ENCODE measurements at places on chromosomes 13 and 19. TPM values are rescaled to one million over a fixed set of nuclear protein-coding genes. Genes with fewer than 3 reads are reported as not detected.
A peak's percentile ranks its signal among the peaks of the same experiment; 100 is the strongest.

LILRB3 gene
- total RNA-seq = 0.72 TPM

ZSCAN4 gene
- total RNA-seq = not detected

IGSF23 gene
- total RNA-seq = not detected

HOMER3 gene
- 14.1 TPM for total RNA-seq

PKN1 gene
- 10.5 TPM for total RNA-seq

PLEKHF1 gene
- total RNA-seq = 4.4 TPM

AZU1 gene
- not detected for total RNA-seq

C2CD4C gene
- total RNA-seq = 0.16 TPM

SYDE1 gene
- total RNA-seq = 2.4 TPM

EFNA2 gene
- total RNA-seq = 0.40 TPM

ZNF675 gene
- 10.6 TPM for total RNA-seq

NPAS1 gene
- total RNA-seq = 0.52 TPM

HSPB6 gene
- 2.6 TPM for total RNA-seq

VSTM2B gene
- not detected for total RNA-seq

APOC4 gene
- not detected for total RNA-seq

VPS36 gene
- 39.1 TPM for total RNA-seq

ANKRD27 gene
- 22.3 TPM for total RNA-seq

RLN3 gene
- not detected for total RNA-seq

- no peak for ATAC-seq
Observed at GRCh38 chr19:13881692-13882418, 4.9 kb downstream of the NANOS3 start.

DNA sequence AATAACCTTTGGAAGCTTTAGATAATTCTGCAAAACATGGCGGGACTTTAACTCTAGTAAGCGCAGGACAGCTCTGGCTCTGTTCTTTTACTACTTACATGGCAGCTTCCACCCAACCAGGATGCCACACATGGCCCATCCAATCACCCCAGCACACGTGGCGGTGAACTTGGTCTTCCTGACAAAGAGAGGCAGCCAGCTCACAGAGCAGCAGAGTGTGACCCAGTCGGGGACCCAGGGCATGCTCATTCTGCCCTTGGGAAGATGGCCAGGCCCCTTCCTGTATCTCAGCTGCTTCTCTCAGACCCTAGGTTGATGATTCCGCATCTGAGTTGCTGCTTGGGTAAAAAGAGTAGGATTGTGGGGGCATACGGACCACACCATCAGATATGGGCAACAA, 172.1 kb downstream of the USP12 start:
- no peak for ATAC-seq

- ATAC-seq = peak; percentile 31
Observed at GRCh38 chr19:29940971-29941585, 961 bp upstream of the URI1 start.

DNA sequence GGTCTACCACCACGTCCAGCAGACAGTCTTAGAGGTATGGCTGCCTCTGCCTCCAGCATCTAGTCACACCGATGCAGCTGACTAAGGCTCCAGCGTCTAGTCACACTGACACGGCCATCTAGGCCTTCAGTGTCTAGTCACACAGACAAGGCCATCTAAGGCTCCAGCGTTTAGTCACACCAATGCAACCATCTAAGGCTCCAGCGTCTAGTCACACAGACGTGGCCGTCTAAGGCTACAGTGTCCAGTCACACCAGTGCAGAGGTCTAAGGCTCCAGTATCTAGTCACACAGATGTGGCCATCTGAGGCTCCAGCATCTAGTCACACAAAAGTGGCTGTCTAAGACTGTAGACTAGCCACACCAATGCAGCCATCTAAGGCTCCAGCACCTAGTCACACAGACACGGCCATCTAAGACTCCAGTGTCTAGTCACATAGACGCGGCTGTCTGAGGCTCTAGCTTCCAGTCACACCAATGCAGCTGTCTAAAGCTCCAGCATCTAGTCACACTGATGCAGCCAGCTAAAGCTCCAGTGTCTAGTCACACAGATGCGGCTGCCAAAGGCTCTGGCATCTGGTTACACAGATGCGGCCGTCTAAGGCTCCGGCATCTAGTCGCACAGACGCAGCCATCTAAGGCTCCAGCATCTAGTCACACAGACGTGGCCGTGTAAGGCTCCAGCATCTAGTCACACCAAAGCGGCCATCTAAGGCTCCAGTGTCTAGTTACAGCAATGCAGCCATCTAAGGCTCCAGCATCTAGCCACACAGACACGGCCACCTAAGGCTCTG, 55.1 kb downstream of the KLF2 start:
- no peak for ATAC-seq

DNA sequence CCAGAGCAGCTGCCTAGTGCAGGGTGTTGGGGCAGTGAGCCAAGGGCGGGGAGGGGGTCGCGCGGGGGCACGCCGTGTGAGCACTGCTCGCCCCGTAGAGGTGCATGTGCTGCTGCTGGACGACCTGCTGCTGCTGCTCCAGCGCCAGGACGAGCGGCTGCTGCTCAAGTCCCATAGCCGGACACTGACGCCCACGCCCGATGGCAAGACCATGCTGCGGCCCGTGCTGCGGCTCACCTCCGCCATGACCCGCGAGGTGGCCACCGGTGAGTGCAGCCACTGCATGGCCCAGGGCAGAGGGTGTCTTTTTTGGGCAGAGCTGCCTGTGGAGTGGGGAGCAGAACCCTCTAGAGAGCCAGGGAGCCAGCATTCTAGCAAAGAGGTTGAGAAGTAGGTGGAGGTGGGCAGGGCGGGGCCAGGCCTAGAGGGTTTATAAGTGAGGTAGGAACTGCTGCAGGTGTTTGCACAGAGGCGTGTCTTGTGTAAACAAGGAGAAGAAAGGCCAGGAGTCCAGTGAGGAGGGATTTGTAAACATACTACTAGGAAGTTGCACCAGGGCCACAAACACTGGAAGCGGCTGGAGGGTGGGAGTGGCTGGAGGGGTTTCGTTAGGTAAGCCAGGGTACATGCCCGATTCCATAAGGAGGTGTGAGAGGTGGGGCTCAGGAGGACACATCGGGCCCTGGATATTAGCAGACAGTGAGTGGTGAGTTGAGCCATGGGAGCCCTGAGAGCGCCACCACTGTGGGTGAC, 21.3 kb downstream of the ARHGEF1 start:
- peak; percentile 46 for ATAC-seq

DNA sequence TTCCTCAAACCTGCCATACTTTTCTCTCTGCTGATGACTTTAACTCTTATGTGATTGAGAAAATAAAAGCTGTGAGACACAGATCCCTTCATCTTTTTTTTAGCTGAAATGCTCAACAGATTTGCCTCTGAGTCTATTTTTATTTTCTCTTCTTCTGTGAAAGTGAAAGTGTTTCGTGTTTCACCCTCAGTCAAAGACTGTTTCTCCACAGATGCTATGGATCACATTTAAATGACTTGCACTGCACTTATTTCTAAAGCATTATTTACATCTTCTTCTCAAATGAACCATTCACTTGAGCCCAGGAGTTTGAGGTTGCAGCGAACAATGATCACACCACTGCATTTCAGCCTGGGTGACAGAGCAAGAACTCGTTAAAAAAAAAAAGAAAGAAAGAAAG, 890.1 kb upstream of the PCDH20 start:
- ATAC-seq = no peak

DNA sequence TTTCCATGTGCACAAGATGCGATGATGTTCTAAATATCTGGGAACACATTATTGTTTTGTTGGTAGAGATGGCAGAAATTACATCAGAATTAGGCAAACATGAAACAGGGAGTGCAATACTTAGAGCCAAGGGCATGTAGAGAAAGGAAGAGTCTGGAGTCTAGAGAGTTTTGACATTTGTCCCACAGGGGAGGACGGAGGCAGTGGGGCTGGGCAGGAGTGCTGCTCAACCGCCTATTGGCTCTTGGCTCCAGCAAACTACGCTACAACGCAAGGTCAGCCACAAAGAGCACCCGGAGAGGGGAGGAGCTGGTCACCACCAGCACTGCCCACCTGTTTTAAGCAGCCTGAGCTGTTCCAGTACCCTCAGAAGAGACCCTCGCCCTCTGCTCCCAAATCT, 108.3 kb downstream of the ABCC4 start:
- ATAC-seq = no peak

- no peak for ATAC-seq
Observed at GRCh38 chr19:7772752-7773291, 9.8 kb downstream of the CLEC4M start.

DNA sequence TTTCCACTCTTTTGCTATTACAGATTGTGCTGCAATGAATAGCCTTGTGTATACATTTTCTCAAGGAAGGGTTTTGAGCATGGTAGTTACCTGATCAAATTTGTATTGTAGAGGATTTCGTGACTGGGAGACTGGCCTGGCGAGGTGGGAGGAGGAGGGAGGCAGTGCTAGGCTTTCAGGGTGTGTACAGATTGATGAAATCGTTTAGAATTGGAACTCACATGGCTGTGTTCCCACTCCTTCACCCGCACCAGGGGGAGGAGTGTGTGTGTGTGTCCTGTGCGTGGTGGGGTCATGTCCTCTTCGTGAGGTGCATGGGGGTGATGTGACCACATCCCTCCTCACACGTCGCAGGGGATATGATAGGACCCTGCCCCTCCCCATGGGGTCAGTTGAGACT, 8.3 kb downstream of the PGLYRP1 start:
- ATAC-seq = no peak

DNA sequence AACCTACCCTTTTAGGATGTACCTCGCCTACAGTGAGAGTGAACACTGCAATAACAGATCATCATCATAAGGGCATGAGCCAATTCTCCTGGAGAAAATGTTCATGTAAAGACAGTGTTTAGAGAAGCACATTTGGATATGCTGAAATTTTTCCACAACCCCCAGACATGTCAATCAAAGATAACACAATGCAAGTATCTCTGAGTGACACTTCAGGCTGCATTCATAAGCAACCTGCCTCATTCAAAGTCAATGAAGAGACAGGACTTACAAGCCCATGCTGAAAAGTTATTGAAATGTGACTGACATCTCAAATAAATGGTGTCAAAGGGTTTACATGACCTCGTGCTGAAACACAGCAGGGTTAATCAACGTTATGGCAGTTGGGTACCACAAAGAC, 102.0 kb downstream of the PCDH9 start:
- ATAC-seq = no peak

GRCh38 chr13:111944171-111944583, 122.8 kb upstream of the SOX1 start:
- ATAC-seq = peak; percentile 18

- ATAC-seq = peak; percentile 88
Observed at GRCh38 chr19:11324079-11324661, 15.3 kb downstream of the RAB3D start.

GRCh38 chr19:54684527-54684926, 21.7 kb downstream of the LILRB4 start:
- ATAC-seq = no peak

DNA sequence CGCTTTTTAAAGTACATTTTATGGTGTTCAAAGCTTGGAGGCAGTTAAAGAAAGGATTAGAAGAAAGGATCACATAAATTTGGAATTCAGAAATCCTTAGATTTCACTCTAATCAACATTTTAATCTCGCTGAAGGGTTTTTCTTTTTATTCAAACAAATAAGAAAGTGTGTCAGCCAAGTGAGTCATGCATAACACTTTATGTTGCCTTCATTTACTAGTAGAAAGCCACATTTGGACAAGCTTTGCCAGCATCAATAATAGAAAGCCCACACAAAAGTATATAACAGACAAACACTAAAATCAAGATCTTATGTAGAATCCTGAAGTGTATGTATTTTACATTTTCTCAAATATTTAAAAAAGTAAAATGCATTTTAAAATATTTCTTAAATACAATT, 154.9 kb upstream of the TRPC4 start:
- no peak for ATAC-seq

DNA sequence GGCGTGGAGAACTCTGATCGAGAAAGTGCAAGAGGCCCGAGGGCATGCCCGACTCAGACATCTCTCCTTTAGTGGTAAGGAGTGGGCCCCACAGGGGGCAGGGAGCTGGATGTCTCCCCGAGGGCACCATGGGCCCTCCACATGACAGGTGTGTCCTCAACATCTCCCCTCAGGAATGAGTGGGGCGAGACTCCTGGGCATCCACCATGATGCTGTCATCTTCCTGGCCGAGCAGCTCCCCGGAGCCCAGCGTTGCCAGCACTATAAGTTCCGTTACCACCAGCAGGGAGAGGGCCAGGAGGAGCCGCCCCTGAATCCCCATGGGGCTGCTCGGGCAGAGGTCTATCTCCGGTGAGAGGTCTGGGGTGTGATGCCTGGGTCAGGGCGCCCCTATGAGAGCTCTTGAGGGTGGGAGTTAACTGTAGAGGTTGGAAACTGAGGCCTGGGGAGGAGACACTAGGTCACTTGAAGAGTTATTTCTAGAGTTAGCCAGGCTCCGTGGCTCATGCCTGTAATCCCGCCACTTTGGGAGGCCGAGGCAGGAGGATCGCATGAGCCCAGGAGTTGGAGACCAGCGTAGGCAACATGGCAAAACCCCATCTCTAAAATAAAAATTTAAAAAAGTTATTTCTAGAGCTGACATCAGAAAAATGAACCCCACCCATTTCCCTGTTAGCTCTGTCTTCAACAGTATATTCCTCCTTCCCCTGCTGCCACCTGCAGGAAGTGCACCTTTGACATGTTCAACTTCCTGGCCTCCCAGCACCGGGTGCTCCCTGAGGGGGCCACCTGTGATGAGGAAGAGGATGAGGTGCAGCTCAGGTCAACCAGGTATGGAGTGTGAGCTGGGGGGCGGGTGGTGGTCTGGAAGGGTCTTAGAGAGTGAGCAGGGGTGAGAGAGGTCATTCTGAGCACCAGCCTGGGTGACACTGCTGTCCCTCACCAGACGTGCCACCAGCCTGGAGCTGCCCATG, 5.1 kb downstream of the IGFLR1 start:
- no peak for ATAC-seq

- ATAC-seq = peak; percentile 6
Observed at GRCh38 chr19:48874303-48875135, 2.3 kb downstream of the PPP1R15A start.

DNA sequence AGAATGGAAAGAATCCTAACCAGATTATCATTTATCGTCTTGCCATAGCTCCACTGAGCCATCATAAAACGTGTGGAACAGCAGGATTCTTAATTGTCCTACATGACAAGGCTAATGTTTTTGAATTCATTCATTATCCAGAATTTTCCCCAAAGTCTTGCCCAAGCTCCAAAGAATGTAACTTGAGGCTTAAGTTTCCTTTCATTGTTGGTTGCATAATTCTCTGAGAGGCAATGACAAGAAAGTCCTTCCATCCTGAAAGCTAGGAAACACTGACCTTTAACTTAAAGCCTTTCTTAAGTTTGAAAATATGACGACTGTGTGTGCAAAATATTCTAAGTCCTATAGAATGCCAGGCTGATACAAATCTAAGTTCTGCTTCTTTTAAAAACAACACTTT, 546.1 kb downstream of the SUCLA2 start:
- no peak for ATAC-seq

GRCh38 chr13:110306960-110307766, at the start of the genes COL4A1 and COL4A2:
TSS of gene COL4A1 (minus strand) at chr13:110307157. CDS start at chr13:110307027, 130 bp downstream.
TSS of gene COL4A2 (plus strand) at chr13:110307284. CDS start at chr13:110307904, 620 bp downstream.
- ATAC-seq = peak; percentile 61

GRCh38 chr19:44904426-44904994, 1.1 kb upstream of the APOE start:
- ATAC-seq = no peak

- no peak for ATAC-seq
Observed at GRCh38 chr13:51542346-51543242, 41.7 kb upstream of the WDFY2 start.

GRCh38 chr13:89393758-89394304, 1722.7 kb downstream of the SLITRK5 start:
- ATAC-seq = no peak

GRCh38 chr19:13134626-13135025, 15.5 kb downstream of the STX10 start:
- no peak for ATAC-seq

GRCh38 chr19:46126086-46126580, 1.6 kb upstream of the IGFL3 start:
- ATAC-seq = no peak

- no peak for ATAC-seq
Observed at GRCh38 chr19:1680976-1681375, 28.6 kb upstream of the TCF3 start.

Data from esophagus mucosa (tissue), 1 donor.